Activated T-cell treated with anti-CD3 and anti-CD28 coated beads for 48 hours (primary cell): ENCODE measurements at places on chromosomes 4 and X.

DNA sequence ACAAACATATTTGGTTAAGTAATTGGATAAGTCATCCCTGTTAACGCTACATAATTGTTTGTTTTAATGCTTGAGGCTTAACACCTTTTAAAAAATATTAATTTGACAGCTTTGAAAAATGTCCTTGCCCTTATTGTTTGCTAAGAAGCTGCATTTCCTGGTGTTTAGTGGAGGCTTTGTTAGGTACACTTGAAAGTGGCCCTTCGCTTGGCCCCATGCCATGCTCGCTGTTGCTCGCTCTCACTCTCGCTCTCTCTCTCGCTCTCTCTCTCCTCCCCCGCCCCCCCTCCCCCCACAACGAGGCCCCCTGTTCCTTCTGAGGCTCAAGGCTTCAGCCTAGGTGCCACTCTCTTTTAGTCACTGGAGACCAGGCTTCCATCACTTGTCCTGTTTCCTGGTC is 139.6 kb downstream of the DCLK2 start:
- DNase-seq: no peak

DNA sequence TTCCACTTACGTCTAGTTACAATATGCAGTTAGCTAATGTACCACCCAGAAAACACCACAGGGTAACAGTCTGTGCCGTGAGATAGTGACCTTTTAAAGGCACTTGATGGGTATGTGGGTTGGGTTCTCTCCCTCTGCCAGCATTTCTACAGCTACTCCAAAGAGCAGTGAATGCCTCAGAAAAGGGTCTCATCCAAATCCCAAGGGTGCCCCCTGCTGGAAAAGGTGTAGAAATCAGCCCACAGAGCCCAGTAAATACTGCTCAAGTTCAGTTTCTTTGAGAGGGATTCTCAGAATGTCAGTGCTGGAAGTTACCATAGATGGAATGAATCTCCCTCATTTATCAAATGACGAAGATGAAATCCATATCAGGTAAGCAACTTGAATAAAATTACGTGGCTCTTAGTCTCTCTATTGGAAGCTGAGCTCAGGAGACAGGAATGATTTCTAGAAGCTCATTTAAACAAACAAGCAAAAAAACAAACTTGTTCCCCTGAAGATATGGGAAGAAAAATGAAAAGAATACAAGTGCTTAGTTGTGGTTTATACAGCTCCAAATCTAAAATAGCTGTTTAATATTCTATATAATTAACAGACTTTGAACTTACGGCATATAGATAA is 9.5 kb downstream of the RNF175 start:
- DNase-seq: peak; percentile 57

- DNase-seq: no peak
These were observed 62.4 kb upstream of the CRMP1 start for GRCh38 chr4:5955201-5955821.

GRCh38 chr4:76090241-76090691 is 15.8 kb downstream of the ART3 start:
- DNase-seq: no peak

DNA sequence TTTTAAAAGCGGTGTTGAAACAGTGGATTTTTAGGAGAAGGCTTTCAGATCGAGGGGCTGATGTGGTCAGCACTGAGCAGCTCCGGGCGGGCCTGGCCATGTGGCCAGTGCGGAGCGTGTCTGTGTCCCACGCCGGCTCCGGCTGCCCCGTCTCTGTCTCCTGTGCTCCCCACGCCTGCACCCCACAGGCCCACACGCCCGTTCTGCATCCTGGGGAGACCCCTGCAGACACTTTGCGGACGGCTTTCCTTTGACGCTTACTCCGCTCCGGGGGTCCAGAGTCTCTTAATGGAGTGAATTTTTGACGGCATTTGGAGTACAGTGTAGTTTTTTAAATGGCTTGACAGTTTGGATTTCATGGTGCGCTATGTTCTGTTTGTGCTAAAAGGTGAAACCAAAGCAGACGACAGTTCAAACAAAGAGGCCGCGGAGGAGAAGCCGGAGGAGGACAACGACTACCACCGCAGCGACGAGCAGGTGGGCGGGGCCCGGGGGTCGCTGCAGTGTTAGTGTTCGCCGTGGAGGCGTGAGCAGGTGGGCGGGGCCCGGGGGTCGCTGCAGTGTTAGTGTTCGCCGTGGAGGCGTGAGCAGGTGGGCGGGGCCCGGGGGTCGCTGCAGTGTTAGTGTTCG is 38.7 kb downstream of the PCGF3 start:
- no peak for DNase-seq

DNA sequence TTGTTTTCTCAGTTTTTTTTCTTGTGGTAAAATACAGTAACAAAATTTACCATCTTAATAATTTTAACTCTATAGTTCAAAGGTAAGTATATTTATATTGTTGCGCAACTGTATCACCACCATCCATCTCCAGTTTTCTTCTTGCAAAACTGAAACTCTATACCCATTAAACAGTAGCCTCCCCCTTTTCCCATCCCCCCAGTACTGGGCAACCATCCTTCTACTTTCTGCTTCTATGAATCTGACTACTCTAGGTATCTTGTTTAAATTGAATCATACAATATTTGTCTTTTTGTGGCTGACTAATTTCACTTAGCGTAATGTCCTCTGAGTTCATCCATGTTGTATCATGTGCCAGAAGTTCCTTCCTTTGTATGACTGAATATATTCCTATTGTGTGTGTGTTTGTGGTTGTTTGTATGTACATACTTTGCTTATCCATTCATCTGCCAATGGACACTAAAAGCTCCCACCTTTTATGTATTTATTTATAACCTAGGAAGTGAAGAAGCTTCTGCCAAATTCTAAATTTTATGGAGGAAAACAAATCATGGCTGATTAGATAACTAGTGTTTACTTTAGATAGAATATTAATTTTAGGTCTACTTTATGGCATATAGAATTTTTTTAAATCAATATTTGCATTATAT is 10.0 kb downstream of the ABHD18 start:
- DNase-seq: no peak

DNA sequence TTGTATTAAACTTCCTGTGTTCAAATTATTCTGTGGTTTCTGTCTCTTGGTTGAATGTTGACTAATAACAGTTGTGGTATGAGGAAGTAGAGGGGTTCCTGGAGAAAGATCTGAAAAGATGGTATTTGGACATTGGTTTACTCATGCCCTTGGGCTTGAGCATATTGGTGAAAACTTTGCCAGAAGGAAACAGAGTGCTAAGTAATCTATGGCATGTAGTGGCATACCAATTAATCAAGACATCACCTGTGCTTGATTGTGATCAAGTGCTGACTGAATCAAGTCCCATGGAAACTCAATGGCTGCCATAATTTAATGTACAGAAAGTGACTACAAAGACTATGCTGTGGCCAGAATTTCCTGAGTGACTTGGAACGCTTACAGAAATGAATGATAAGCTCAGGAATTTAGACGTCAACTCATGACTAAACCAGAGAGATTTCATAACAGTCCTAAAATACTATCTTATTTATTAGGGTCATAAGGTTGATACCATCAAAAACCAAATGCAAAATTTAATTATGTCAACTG is 2062.9 kb downstream of the ARAP2 start:
- DNase-seq: no peak

DNA sequence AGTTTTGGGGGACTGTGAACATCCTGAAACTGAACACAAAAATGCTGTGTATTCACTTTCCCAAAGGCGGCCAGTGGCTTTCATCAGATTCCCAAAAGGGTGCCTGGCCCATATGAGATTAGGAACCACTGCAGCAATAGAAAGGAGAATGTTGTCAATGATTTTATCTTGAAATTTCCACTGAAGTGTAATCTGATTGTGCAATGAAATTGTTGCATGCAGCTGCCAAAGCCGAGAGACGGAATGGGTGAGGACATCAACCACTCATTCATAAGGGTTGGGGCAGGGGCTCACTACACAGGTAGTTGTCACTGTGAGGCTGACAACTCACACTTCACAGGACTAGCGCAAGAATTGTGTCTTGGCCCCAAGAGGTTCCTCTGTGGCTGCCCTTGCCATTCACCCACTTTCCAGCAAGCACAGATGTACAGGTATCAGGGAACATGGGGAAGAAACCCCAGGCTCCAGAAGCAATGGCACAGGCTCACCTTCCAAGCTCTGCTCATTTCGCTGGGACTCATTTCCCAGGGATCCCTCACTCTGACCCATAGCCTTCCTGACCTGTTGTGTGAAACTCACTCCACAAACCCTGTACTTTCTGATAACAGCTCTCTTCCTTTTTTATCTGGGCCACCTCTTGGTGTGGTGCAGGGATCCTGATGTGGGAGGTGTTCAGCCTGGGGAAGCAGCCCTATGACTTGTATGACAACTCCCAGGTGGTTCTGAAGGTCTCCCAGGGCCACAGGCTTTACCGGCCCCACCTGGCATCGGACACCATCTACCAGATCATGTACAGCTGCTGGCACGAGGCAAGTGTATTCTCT is 48.8 kb downstream of the BMX start:
- DNase-seq: no peak

DNA sequence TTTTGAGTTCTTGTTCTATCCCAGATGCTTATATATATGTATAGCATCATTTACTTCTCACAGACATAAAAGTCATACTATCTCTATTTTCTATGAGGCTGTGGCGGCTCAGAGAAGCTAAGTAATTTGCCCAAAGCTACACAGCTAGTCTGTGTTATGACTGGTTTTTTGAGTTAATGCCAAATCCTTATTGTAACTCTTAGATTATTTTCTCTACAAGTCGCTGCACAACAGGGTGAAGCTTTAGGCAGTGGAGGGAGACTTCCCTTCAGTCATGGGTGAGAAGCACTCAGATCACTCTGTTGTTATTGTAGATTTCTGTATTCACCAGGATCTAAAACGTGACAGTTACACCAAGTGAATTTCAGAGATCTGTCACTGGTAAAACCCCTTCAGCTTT is 48.1 kb downstream of the WWC2 start:
- DNase-seq: no peak

DNA sequence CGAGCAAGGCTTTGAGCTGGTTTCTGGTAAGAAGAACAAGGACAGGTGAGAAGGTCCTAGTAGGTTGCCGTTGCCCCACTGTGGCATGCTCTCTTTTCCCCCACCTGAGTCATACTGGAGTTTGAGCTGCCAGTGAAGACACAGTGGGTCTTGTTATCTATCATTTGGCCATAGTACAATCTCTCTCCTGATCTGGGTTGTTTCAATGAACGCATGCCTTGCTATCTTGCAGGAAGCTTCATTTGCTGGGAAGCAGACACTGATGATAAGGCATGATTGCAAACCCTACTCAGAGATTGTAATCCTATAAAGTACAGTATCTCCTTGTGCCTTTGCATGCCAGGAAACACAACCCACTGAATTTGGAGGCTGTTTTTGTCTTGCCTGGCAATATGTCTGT is 77.4 kb downstream of the CLNK start:
- DNase-seq: no peak

GRCh38 chr4:102780476-102781144 is 19.8 kb upstream of the MANBA start:
- no peak for DNase-seq

- DNase-seq: no peak
These were observed 17.0 kb downstream of the SNCA start for GRCh38 chr4:89820010-89820409.

DNA sequence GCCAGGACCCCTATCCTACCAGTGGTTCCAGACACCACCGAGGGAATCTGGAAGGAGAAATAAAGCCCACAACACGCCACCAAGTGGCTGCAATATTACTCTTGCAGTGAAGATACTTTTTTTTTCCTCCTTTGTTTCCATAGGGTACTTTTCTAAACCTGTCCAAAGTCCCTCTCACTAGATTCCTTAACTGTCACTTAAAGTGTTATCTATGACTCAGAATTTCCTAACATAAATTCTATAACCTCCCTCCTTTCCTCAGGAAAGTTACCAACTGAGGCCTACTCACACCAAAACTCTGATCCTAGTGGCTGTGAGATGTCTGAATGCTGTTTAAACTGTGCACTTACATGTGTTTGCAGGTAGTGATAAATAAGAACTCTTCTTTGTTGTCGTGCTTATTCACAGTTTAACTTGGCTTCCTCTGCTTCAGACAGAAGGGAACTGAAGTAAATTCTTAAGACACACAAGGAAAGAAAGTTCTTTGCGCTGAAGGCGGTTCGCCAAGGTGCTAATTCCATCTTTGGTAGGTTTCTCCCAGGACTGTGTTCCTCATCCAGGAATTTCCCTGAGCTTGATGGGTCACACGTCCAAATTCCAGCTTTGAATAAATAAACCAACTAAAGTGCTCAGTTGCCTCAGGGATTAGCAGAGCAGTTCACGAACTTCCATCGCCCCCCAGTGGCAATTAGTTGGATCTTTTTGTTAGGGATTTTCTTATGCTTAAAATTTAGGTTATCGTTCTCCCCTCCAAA is 10.7 kb upstream of the HCCS start:
- no peak for DNase-seq

- DNase-seq: no peak
These were observed 156.4 kb upstream of the PCDH10 start for GRCh38 chr4:132992686-132993085.

GRCh38 chr4:185128272-185129119 is 14.6 kb upstream of the SLC25A4 start:
- DNase-seq: peak; percentile 7

DNA sequence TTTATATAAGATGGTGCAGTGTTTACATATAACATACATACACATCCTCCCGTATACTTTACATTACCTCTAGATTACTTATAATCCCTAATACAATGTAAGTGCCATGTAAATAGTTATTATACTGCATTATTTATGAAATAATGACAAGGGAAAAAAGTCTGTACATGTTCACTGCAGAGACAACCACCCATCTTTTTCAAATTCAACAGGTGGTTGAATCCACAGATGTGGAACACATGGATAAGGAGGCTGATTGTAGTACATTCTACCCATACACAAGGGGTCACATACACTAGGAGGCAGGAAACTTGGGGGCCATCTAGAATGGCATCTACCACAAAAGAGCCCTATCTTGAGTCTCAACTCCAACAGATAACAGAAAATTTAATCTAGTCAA is 3.4 kb upstream of the IDS start:
- no peak for DNase-seq

DNA sequence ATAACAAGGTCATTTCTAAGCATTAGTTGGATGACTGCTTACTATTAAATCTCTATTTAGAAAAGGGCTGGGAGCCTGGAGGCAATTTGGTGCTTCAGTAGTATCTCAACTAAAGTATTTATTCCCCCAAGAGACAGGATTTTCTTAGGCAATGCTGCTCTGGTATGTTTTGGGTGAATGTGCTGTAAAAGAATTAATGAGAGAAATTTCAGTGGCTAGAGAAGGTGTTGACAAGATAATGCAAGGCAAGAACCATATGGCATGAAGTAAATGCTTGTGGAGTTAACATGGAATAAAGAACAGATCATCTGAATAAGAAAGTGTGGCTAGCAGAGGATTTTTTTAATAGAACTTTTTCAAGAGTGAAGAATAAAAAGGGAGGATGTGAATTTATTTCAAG is 3.9 kb downstream of the CYP2U1 start:
- DNase-seq: no peak

DNA sequence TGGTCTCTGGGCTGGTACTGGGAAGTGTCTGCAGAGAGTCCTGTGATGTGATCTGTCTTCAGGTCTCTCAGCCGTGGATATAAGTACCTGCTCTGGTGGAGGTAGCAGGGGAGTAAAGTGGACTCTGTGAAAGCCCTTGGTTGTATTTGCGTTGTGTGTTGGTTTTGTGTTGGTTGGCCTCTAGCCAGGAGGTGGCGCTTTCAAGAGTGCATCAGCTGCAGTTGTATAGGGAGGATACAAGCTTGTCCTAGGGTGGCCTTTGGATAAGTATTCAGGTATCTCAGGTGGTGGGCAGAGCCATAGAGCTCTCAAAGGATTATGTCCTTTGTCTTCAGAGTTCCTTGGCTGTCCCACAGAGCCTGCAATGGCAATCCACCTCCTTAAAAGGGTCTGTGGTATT is 111.6 kb downstream of the MAGEB17 start:
- DNase-seq: no peak

- no peak for DNase-seq
These were observed 192.2 kb downstream of the COMMD8 start for GRCh38 chr4:47271291-47271690.
